ENCODE measurements at places on chromosomes 6 and 20. TPM values are rescaled to one million over a fixed set of nuclear protein-coding genes. Genes with fewer than 3 reads are reported as not detected.

Gene FAM162B
- total RNA-seq, result not detected

Gene AKAP7
- total RNA-seq, result 7.8 TPM

Gene HLA-DRA
- total RNA-seq, result 73.7 TPM

Gene FOXS1
- not detected for total RNA-seq

Gene DCDC2
- not detected for total RNA-seq

Gene ZMYND8
- 55.6 TPM for total RNA-seq

Gene FOXF2
- not detected for total RNA-seq

Gene UTRN
- 143 TPM for total RNA-seq

Gene HLA-DMB
- 8.5 TPM for total RNA-seq

Gene GPX5
- total RNA-seq, result not detected

Gene CGA
- total RNA-seq, result not detected

Gene FAXC
- not detected for total RNA-seq

Gene SAPCD1
- 12.0 TPM for total RNA-seq

Gene SIRPA
- total RNA-seq, result not detected

Gene PPP1R14C
- total RNA-seq, result not detected

Gene ATP6V1G2
- 3.7 TPM for total RNA-seq

Gene TREML2
- total RNA-seq, result 22.9 TPM

Gene AVP
- total RNA-seq, result not detected

Gene SIRPB1
- total RNA-seq, result 3.6 TPM
